Activated T-helper 17 cell treated with anti-CD3 and anti-CD28 coated beads, Interleukin-2, amount 50 U/mL, for 72 hours (primary cell): ENCODE measurements at places on chromosomes 2 and 18. TPM values are rescaled to one million over a fixed set of nuclear protein-coding genes. Genes with fewer than 3 reads are reported as not detected.

DNA sequence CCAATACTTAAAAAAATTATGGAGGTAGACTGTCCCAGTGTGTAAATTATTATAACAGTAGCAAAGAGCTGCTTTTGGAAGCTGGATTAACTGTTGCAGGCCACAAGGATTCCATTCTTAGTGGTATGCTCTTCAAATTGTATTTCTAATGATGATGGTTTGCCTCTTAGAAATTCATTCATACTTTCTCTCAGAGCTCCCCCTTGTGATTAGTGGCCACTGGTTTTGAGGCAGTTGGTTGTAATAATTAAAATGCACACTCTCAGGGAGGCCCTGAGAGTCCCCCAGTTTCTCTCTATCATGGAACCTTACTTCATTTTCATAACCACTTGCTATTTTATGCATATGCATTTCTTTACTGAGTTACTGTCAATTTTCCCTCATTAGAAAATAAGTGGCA, 122.5 kb downstream of the PLA2R1 start:
- no peak for ATAC-seq

Gene BMP10
- not detected for total RNA-seq

Gene TMEM247
- not detected for total RNA-seq

GRCh38 chr2:5227062-5227699, 465.0 kb upstream of the SOX11 start:
- no peak for ATAC-seq

DNA sequence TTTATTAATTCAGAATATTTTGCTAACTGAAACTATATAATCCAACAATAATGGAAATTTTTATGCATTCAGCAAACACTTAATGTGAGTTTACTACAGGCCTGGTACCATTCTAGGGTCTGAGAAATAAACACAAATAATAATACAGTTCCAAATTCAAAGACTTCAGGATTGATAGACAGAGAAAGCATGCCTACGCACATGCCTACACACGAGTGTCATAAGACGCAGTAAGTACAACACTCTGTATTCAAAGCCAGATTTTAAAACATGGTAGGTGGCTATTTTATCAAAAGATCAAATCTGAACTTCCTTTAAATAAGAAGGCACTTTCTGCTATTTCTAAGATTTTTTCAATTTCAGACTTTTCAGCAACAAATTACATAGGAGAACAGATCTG, 346.9 kb downstream of the NCKAP5 start:
- ATAC-seq = no peak

- no peak for ATAC-seq
Observed at GRCh38 chr2:238039151-238039550, 21.6 kb upstream of the SCLY start.
